ENCODE measurements at places on chromosomes 3 and 15.

GRCh38 chr3:8767667-8768363 lies 1.6 kb downstream of the OXTR start:
- no peak for DNase-seq

- no peak for DNase-seq
Observed at GRCh38 chr3:152382312-152383135, 113.8 kb downstream of the MBNL1 start.

DNA sequence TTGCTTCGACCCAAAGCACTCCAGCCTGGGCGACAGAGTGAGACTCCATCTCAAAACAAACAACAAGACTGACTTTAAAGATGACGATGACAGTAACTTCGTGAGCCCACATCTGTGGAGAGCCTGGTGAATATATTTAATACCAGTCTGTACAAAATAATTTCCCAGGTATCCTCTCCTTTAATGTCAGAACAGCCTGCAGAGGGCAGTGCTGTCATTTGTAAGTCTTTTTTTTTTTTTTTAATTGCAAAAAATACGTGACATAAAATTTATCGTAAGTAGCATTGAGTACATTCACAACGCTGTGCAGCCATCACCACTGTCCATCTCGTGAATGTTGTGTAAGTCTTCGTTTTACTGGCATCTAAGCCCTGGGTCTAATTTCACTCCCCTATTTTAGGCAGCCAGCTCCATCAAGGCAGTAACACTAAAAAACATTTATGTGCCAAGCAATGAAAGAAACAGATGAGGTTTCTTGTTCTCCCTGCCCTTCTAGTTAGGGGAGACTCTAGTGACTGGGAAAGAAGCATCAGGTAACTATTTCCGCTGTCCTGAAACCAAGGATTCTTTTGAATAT lies 1.4 kb downstream of the HTD2 start:
- no peak for DNase-seq

GRCh38 chr3:161946443-161946960 lies 449.9 kb downstream of the OTOL1 start:
- no peak for DNase-seq

All from hypothalamus (tissue), 51 donors.